ENCODE measurements at places on chromosomes 1 and 21.

GRCh38 chr21:45498646-45499000 is 43.6 kb downstream of the SLC19A1 start:
- DNase-seq = no peak

GRCh38 chr1:7398982-7399381 is 372.1 kb upstream of the VAMP3 start:
- no peak for DNase-seq

DNA sequence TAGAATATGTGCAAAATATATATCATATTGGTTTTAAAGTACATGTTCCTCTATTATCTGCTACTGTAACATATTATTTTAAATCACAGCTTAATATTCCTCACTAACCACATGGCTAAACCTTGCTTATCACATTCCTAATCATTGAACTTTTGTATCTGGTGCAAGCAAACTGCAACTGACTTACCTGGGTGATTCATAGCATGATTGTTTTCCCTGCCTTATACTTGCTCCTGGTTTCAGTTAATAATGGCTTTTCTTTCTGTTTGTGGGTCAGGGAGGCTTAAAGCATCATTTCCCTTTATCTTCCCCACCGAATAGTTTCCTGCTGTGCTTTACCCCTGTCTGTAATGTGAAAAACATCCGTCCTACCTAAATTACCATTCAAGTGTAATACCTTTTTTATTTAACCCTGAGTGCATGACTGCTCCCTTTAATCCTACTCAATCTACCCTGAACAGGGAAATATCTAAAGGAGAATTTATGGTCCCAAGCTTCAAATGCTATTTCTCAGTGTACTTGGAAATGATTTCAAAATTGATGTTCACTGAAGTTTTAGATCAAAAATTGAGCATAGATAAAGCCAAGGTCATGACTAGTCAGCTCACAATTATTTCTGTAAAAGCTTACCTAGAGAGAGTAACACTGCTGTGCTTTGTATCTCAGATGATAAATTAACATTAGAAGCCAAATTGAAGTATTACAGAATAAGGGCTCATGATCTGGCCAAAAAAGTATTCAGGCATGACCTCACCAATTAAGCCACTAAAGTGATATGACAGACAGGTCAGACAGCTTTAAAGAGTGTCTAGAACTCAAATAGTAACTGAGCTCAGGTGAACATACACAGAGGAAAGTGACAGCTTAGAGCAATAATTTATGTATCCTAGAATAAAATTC is 507.1 kb downstream of the BRINP3 start:
- no peak for DNase-seq

DNA sequence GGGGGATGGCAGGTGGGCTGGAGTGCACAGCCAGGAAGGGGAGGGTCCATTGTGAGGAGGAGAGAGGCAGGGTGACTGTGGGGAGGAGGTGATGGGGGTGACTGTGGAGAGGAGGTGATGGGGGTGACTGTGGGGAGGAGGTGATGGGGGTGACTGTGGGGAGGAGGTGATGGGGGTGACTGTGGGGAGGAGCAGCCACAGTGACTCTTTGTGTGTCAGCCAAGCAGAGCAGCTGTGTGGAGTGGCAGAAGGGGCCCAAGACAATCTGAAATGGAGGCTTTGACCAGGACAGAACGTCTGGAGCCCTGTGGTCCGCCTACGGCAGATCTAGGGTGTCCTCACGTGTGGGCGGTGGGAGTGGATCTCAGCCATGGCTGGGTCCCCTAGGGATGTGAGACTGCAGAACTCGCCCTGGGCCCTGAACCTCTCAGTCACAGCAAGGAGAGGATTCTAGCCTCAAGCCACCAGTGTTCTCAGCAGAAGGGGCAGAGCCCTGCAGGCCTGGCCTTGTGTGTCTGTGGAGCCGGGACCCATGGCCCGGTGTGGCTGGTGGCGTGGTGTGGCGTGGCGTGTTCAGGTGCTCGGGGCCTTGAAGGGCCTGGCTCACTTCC is 81.5 kb downstream of the OBSCN start:
- DNase-seq = no peak

GRCh38 chr1:8670371-8670818 is 147.0 kb downstream of the RERE start:
- DNase-seq = no peak

GRCh38 chr21:37658817-37659458 is 257.3 kb downstream of the KCNJ6 start:
- DNase-seq = no peak

DNA sequence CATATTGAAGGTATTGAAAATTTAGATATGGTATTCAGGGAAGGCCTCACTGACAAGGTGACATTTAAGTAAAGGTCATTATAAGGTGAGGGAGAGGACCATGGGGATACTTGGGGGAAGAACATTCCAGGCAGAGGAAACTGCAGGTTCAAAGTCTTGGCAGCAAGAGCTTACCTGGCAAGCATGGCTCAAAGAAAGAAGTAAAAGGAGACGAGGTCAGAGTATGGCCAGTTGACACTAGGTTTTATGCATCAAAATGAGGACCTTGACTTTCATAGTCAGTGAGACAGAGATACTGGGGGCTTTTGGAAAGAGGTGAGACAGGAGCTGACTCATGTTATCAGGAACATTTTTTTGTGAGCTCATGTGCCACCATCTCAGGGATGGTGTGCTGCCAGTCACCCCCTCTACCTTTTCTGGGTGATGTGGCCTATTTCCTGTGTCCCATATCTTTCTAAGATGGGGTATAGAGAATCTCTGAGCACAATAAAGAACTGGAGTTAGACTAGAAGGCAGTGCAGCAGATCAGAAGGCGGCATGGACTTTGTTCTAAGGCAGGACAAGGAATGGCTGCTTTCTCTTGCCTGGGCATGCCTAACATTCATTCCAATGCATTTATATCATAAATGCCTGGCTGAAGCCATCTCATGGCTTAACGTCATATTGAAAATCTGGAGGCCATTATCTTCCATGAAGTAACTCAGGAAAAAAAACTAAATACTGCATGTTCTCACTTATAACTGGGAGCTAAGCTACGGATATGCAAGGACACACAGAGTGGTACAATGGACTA is 406.7 kb downstream of the NTNG1 start:
- DNase-seq = no peak

GRCh38 chr1:35220976-35221375 is 28.0 kb upstream of the SFPQ start:
- peak; percentile 12 for DNase-seq

DNA sequence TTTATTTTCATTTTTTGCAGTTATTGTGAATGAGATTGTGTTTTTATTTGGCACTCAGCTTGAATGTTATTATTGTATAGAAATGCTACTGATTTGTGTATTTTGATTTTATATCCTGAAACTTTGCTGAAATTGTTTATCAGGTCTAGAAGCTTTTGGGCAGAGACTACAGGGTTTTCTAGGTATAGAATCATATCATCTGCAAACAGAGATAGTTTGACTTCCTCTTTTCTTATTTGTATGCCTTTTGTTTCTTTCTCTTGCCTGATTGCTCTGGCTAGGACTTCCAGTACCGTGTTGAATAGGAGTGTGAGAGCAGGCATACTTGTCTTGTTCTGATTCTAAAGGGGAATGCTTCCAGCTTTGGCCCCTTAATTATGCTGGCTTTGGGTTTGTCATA is 27.3 kb downstream of the ZNF691 start:
- no peak for DNase-seq

All from activated CD4-positive, alpha-beta memory T cell treated with anti-CD3 and anti-CD28 coated beads for 36 hours (primary cell).